GM20000 (cell line): ENCODE measurements at places on chromosomes 7 and 10.

DNA sequence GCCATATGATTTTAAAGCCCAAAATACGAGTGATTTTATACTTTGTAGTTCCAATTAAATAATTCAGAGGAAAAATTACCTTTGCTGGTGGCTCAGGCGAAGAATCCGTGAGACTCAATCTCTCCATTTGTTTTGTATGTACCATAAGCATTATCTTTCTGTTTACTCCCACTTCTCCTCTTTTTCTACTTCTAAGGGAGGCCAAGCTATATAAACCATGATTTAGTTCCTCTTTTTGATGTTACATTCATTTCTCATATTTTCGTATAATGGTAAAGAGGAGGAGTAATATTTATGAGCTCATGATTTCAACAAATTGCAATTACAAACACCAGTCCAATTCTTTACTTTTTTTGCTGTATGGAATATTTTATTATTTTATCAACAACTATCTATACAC is 50.6 kb upstream of the TES start:
- no peak for DNase-seq

GRCh38 chr10:101683276-101683675 is 11.7 kb downstream of the FBXW4 start:
- DNase-seq = no peak

- no peak for DNase-seq
Observed at GRCh38 chr7:47803025-47803424, 145.2 kb downstream of the PKD1L1 start.

DNA sequence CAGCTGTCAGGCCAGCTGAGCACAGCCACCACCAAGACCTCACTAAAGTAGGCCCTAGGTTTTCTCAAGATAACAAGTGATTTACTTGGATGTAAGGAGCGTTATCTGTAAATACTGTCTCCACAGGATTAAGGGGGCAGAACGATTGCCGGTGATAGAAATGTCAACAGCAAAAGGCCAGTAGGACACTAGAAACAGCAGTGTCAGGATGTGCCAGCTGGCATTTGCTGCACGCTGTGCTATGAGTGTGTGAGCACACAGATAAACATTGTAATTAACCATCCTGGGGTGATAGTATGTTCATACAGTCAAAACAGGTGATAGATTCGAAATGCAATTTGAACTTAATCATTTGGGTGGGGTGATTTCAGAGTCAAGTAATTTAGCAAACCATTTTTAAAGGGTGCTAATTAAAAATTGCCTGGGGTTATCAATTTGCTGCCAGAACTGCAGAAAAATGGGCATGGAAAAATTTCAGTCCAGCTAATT is 36.3 kb upstream of the NOBOX start:
- no peak for DNase-seq

- DNase-seq = peak; percentile 80
Observed at GRCh38 chr10:1420661-1421362, 316.5 kb downstream of the ADARB2 start.

DNA sequence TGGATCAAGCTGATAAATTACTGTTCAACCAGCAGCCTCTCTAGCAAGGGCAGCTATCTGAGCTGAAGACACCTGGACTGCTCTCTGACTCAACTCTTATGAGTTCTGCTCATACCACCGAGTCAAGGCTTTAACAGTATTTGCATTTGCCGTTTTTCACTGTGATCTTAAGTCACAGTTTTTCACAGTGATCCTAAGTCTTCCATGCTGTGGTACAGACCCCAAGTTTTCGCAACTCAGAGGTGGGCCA is 31.3 kb downstream of the PIP4K2A start:
- no peak for DNase-seq

DNA sequence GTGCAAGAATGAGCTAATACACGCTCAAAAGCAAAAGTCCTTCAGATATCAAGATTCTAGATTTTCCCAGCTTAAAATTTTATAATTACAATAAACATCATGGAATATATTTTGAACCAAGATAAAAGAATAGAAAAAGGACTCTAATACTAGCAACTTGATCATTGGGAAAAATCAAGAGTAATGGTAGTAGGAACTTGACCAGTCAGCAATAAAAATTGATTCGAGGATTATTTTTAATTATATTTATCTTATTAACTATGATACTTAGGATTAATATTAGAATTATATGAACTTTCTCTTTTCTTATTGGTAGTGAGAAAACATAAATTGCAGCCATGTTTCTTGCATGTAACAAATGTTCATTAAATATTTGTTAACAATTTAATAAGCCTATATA is 152.0 kb downstream of the GNAI1 start:
- DNase-seq = no peak
